ENCODE measurements at places on chromosomes 7 and 10. TPM values are rescaled to one million over a fixed set of nuclear protein-coding genes. Genes with fewer than 3 reads are reported as not detected.

GRCh38 chr10:102653060-102653459, 8.8 kb downstream of the TRIM8 start:
- DNase-seq, result no peak

GRCh38 chr7:142418326-142418725, 160.5 kb upstream of the PRSS58 start:
- DNase-seq, result no peak

- no peak for DNase-seq
Observed at GRCh38 chr10:22086730-22087401, 83.3 kb upstream of the DNAJC1 start.

DNA sequence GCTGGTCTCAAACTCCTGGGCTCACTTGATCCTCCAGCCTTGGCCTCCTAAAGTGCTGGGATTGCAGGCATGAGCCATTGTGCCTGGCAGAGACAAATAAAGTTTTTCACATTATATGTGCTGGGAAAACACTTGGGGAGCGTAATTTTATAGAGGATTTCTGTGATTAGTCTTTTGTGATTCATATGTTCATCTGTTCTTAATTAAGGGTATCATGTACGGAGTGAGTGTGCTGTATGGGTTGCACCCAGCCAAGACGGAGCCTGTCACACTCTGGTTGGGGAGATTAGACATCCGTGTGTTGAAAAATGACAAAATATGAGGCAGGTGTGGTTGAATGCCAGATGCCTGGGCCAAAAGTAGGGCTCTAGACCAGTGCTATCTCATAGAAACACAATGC, 10.3 kb downstream of the ADRB1 start:
- DNase-seq, result no peak

GRCh38 chr10:21506351-21506750, 19.1 kb downstream of the SKIDA1 start:
- DNase-seq, result no peak

DNA sequence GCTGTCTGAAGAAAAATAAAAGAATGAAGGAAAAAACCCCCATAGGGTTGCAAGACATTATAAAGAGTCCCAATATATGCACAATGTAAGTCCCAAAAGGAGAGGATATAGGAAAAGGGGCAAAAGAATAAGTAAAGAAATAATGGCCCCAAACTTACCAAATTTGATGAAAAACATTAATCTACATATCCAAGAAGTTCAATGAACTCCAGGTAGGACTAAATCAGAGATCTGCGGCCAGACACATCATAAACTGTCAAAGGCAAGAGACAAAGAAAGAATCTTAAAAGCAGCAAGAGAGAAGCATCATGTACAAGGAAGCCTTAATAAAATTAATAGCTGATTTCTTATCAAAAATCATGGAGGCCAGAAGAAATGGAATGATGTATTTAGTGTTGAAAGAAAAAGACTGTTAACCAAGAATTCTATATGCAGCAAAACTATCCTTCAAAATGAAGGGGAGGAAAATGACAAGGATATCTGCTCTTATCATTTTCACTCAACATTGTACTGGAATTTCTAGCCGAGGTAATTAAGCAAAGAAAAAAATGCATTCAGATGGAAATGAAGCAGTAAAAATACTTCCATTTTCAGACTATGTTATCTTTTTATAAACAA, 95.7 kb upstream of the GLI3 start:
- DNase-seq, result no peak

DNA sequence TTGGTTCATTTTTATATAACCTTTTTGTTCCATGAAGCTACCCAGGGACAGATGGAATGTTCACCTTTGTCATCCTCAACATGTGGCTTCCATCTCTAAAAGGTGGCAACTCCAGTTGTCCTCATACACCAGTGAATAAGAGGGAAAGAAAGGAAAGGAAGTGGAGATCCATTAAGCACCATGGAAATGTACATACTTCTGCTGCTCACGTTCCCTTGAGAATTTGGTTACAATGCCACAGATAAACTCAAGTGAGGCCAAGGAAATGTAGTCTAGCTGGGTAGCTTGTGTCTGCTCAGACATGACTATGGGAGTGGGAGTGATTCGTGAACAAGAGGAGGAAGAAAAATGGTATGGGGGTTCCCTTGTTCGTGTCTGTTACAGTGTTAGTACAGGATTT, 237.1 kb upstream of the FAM3C start:
- DNase-seq, result no peak

- DNase-seq, result no peak
Observed at GRCh38 chr10:4494551-4494950, 331.5 kb upstream of the AKR1E2 start.

DNA sequence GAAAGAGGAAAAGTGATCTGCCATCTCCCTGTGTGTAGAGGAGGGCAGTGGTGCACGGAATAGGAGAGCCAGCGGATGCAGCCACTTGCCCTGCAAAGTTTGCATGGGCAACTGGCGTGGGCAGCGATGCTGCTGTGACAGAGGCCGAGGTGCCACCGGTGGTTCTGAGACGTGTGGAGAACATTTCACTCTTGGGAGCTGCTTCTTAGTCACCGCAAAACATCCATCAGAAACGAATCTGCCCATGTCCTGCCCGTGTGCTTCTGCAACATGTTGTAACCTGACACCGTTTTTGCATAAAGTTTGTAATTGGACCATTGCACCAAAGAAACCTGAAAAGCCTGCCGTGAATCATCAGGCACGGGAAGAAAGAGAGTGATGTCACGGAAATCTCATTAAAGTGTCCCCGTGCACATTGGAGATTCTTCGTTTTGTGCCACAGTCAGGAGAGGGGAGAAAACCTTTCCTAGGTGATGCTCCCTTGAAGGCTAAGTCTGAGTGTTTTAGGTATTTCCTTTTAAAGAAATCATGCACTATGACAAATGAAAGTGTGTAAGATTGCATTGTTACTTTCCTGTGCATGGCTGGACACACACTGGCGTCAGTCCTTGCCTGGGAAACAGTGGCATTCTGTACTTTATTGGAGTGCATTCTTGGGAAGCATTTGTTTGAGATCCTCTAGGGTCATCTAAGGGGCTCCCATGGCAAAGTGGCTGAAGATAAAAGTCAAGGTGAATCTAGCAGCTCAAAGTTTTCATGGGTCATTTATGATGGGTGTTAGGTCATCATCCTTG, 302.6 kb downstream of the KLF6 start:
- no peak for DNase-seq

- DNase-seq, result no peak
Observed at GRCh38 chr10:36722777-36723176, 402.6 kb upstream of the ANKRD30A start.

GRCh38 chr10:125034675-125035074, 92.8 kb downstream of the ZRANB1 start:
- no peak for DNase-seq

GRCh38 chr7:88647825-88648224, 111.7 kb upstream of the ZNF804B start:
- DNase-seq, result no peak

DNA sequence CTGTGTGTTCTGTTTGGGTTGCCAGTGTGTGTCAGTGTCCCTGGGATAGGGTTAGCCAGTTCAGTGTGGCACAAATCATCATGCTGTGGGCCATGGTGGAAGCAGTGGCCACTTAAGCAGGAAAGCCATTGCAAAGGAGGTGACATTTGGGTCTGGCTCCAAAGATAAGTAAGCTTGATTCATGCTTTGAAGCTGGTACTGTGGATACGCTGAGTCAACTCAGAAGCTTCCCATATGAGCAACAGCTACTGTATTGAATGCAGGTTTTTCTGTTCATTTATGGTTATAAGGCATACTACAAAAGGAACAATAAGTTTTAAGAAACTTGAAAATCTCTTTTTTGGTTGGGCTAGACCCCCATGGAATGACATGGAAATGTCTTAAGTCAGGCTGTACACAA, 143.1 kb downstream of the BMPER start:
- DNase-seq, result no peak

Gene ZNF655
- 115 TPM for total RNA-seq

Gene LBX1
- total RNA-seq, result not detected

Gene TMEM273
- total RNA-seq, result 86.0 TPM

Gene VSTM4
- 0.38 TPM for total RNA-seq

Gene IKZF1
- total RNA-seq, result 416 TPM

Gene HEPACAM2
- not detected for total RNA-seq
